ENCODE measurements at places on chromosomes 1 and 21. TPM values are rescaled to one million over a fixed set of nuclear protein-coding genes. Genes with fewer than 3 reads are reported as not detected.

The HES4 gene
- total RNA-seq, result 52.6 TPM

The RFX5 gene
- 24.6 TPM for total RNA-seq

The NBPF1 gene
- 22.0 TPM for total RNA-seq

The IQCC gene
- 2.0 TPM for total RNA-seq

The TRIM62 gene
- total RNA-seq, result 2.5 TPM

The CNR2 gene
- 0.02 TPM for total RNA-seq

The CD48 gene
- not detected for total RNA-seq

The FLG2 gene
- not detected for total RNA-seq

The WNT2B gene
- total RNA-seq, result 0.39 TPM

The ADCY10 gene
- not detected for total RNA-seq

The LELP1 gene
- not detected for total RNA-seq

The LMOD1 gene
- total RNA-seq, result not detected

The TAF1A gene
- 7.4 TPM for total RNA-seq

The OR2T33 gene
- not detected for total RNA-seq

The CLDN19 gene
- not detected for total RNA-seq

The FTCD gene
- not detected for total RNA-seq

The LGR6 gene
- 0.42 TPM for total RNA-seq

The IL23R gene
- not detected for total RNA-seq

The ESRRG gene
- not detected for total RNA-seq

The CSF3R gene
- total RNA-seq, result not detected

The S100A12 gene
- total RNA-seq, result not detected

The UMODL1 gene
- not detected for total RNA-seq

The S1PR1 gene
- total RNA-seq, result 0.13 TPM

The RIIAD1 gene
- not detected for total RNA-seq

The S100A7A gene
- total RNA-seq, result not detected

The CLIC6 gene
- total RNA-seq, result 0.07 TPM

The FAM43B gene
- total RNA-seq, result 4.4 TPM

The RSBN1 gene
- total RNA-seq, result 3.6 TPM

The ZNF670 gene
- total RNA-seq, result 3.3 TPM

The IARS2 gene
- 86.0 TPM for total RNA-seq

The ZNF695 gene
- 2.7 TPM for total RNA-seq

The C2CD2 gene
- total RNA-seq, result 6.4 TPM

The LCE3E gene
- total RNA-seq, result not detected

The IL10RB gene
- total RNA-seq, result 20.2 TPM
